SK-N-SH (cell line): ENCODE measurements at places on chromosomes 5 and 9. TPM values are rescaled to one million over a fixed set of nuclear protein-coding genes. Genes with fewer than 3 reads are reported as not detected.

DNA sequence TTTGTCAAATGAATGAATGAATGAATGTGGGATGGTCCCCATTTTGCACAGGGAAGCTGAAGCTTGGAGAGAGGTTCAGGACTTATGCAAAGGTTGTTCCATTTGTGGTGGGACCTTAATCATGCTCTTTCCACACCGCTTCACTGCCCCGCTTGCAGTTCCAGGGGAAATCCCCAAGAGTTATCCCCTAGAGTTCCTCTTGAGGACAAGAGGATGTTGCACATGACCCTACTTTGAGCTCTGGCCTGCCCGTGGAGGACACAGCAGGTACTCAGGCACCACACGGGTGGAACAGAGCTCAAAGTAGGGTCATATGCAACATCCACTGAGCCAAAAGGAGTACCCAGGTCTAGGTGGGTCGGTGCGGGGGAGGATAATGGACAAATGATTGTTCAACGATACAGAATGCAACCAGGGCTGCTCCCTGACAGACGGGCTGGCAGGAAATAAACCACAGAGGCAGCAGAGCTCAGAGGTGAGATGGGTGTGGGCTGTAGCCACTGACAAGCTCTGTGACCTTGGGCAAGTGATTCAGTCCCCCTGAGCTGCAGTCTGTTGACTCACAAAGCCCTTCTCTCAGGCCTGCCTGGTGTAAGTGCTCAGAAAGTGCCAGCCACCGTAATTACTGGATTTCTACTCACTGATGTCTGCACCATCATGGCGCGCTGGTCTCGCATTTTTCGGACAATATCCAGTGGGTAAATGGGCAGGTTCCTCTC is 60.3 kb upstream of the EPB41L4B start:
- DNase-seq = no peak

GRCh38 chr5:119948162-119948561 is 318.8 kb downstream of the FAM170A start:
- DNase-seq = no peak

FOXD4L4 gene
- polyA plus RNA-seq = 0.13 and 0.19 TPM in 2 replicates

NPR2 gene
- polyA plus RNA-seq = 12.8 and 13.5 TPM in 2 replicates

ADAMTS12 gene
- 2.5 and 4.1 TPM in 2 replicates for polyA plus RNA-seq

ORM2 gene
- polyA plus RNA-seq = not detected in 2 replicates
